Amygdala (tissue), 56 donors: ENCODE measurements at places on chromosomes 6 and 20.

- no peak for DNase-seq
These were observed 57.3 kb upstream of the LAMP5 start for GRCh38 chr20:9457136-9457535.

DNA sequence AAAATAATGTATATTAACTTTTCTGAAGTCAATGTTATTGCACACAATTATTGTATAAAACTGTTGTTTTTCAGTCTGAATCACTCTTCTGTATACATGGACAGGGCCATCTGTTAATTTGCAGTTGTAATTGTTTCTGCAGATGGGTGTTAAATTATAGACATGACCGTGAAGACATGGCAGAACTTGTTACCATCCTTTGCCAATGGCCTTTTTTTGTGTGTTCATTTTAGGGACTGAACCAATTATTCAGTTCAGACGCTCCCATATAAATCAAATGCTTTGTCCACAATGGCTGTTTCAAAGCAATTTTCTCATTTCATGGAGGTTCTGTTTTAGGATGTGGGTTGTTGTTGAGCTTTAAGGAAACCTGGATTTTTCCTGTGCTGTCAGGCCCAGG lies 533.7 kb downstream of the DOK5 start:
- no peak for DNase-seq

GRCh38 chr6:112934433-112935327 lies 587.5 kb downstream of the RFPL4B start:
- no peak for DNase-seq

DNA sequence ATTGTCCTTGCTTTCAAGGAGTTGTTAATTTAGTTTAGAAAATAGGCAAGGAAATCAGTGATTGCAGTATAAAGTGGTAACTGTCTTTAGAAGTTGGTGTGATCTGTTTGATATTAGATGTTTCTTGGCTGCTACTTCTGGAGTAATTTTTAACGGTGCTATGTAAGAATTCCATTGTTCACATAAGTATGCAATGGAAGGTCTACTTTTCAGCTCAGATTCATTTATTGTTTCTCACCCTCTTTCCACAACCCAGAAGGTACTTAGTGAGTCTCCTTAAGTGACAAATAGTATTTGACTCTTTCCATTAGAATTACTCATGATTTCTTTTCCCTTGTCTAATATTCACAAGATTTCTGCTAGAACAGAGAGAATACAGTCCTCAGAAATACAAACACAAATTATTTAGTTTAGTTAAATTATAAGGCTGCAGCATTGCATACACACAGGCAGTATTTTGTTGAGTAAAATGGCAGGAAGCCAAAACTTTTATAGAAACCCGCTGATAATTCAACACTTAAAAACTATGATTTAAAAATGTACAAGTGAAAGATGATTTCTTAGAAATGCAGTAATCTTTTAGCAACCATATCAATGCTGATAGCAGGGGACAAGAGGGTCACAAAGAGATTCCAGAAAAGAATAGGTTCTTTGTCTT lies 554.3 kb downstream of the CD109 start:
- no peak for DNase-seq

GRCh38 chr6:35128496-35128895 lies 12.6 kb downstream of the TCP11 start:
- DNase-seq = no peak

- DNase-seq = no peak
These were observed 188.7 kb downstream of the CDC5L start for GRCh38 chr6:44576132-44576631.

GRCh38 chr20:23120936-23121750 lies 35.0 kb upstream of the CD93 start:
- DNase-seq = no peak

DNA sequence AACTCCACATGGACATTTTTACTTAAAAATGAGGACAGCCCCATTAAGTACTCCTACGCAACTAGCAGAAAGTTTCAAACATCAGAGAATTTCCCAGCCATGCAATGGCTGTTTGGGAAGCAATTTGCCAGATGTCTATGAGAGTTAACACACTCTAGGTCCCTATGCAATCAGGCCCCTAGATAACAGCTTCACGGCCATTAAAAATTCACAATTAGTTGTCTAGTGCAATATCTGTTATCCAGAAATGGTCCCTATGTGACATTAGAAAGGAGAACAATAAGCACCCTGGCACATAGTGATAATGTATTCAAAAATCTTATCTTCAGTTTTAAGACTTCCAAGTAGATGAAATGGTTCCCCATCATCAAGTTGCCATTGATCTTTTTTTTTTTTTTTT lies 174.3 kb upstream of the NRSN1 start:
- no peak for DNase-seq

- DNase-seq = no peak
These were observed 11.7 kb downstream of the STX11 start for GRCh38 chr6:144161975-144162374.

GRCh38 chr6:15969236-15969778 lies 159.6 kb upstream of the MYLIP start:
- no peak for DNase-seq

DNA sequence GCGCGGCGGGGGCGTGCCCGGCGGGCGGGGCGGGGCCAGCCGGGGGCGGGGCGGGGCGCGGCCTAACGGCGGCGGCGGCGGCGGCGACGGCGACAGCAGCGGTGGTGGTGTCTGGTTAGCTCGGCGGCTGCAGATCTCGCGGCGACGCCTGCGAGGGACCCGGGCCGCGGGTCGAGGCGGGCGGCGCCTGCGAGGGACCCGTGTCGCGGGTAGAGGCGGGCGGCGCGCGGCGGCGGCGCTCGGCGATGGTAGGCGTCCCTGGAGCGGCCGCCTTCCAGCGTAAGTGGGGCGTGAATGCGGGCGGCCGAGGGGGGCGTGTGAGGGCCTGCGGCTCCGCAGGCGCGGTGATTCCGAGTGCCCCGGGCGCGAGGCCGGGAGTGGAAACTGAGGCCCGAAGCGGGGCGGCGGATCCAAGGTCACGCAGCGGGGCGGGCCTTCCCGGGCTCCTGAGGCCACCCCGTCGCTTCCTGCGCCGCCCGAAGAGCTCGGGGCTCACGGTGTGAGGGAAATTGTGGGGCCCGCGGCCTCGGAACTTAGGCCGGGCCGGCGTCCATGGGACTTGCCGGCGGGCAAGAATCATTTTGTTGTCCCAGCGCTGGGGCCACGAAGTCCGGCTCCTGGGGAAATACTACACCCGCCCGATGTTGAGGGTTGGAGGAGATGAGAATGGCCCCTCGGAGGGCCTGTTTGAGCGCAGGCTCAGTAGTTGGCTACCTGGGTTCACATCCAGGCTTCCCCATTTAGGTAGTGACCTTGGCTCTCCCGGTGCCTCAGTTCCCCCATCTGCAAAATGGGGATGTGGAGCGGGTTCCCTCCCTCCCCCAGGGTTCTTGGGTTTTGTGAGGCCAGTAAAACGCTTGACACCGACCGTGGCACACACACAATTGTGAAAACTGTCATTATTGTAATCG lies at the start of gene CBFA2T2:
CBFA2T2 (plus strand) TSS at position 74 of the 911 bp plus-strand sequence; CDS start at position 246, 172 bp downstream.
- no peak for DNase-seq

GRCh38 chr20:55684578-55684977 lies 320.7 kb downstream of the CBLN4 start:
- no peak for DNase-seq

DNA sequence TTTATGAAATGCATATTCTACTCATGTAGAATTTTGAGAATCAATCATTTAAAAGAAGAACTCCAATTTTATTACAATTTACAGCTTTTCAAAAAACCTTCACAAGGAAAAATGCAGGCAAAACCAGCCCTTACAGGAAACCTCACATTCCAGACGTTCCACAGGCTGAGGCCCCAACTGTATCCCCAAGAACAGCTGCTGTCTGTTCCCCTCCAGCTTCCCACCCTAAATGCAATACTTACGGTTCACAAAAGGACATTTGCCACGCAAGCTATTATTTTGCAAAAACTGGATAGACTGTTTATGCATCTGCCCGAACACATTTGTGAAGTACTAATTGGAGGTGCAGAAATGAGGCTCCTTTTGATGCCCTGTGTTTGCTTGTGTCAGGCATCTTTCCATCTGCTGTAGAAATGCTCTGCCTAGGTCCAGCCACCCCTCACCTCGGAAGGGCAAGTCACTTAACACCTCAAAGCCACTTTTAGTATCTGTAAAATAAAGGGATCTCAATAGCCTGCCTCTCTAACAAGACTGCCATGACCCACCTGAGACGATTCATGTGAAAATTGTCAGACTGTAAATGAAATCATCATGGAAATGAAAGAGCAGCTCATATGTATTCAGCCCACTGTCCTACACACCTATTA lies 26.5 kb downstream of the PDE10A start:
- DNase-seq = no peak

DNA sequence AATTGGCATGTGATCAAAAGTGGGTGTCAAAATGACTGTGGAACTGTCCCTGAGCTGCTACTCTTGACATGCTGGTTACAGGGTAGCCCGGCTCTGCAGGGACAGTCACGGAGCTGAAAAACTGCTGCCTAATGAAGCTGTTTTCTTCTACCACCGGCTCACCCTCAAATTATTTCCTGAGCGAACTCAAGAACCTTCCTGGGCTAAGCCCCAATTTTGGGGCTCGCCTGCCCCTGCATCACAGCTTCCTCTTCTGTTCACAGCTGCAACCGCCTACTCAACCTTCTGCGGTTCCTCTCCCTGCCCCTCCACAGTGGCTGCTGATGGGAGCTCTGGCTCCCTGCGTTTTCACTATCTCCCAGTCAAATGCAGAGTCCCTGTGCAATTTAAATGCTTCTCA lies 110.8 kb upstream of the MLN start:
- DNase-seq = no peak

- DNase-seq = no peak
These were observed 11.2 kb upstream of the APCDD1L start for GRCh38 chr20:58526411-58526810.

- DNase-seq = no peak
These were observed 58.5 kb downstream of the PRND start for GRCh38 chr20:4780245-4780644.

DNA sequence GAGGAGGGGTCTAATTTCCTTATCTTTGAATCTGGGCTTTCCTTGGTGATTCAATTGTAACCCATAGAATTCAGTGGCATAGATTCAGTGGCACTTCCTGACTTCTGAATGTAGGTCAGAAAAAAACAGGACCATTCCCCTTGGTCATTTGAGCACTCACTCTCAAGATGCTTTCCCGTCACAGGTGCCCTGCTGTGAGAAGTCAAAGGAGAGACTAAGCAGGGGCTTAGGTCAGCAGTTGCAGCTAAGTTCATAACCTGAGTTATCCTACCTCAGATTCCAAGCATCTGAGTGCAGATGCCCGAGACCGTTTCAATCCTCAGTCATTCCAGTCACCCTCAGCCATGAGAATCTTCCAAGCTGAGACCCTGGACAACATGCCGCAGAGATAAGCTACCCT lies 506.6 kb downstream of the FRK start:
- DNase-seq = no peak

GRCh38 chr6:42030585-42031506 lies 19.5 kb upstream of the TAF8 start:
- DNase-seq = no peak

GRCh38 chr6:133645966-133646740 lies 242.8 kb upstream of the TCF21 start:
- DNase-seq = no peak

- no peak for DNase-seq
These were observed 47.1 kb downstream of the STX7 start for GRCh38 chr6:132465530-132466485.

- no peak for DNase-seq
These were observed 59.9 kb downstream of the ANKEF1 start for GRCh38 chr20:10094566-10095173.

DNA sequence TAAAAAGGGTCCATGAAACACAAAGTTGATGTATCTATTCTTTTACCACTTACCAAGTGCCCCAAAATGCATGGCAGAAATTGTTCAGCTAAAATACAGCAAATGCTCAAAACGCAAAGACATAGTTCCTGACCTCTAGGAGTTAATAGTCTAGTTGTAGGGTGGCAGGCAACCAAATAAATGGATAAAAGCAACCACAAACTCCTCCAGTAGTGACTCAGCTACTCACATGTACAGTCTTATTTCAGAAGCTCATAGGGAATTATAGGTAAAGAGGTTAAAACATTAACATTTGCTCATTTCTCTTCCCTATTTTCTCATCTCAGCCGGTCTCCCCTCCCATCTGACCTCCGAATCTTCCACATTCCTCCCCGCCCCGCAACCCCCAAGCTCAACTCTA lies 143.9 kb upstream of the INSM1 start:
- DNase-seq = no peak

- DNase-seq = no peak
These were observed 110.2 kb upstream of the RREB1 start for GRCh38 chr6:6997263-6998193.

GRCh38 chr20:8670893-8671215 lies 398.0 kb upstream of the PLCB4 start:
- DNase-seq = no peak

GRCh38 chr6:169368200-169368599 lies 114.6 kb upstream of the THBS2 start:
- DNase-seq = no peak

GRCh38 chr6:30883685-30884520 lies at the start of gene DDR1:
DDR1 (plus strand) TSS chr6:30884519; CDS start chr6:30888730, 4,211 bp downstream.
- DNase-seq = peak; percentile 79

DNA sequence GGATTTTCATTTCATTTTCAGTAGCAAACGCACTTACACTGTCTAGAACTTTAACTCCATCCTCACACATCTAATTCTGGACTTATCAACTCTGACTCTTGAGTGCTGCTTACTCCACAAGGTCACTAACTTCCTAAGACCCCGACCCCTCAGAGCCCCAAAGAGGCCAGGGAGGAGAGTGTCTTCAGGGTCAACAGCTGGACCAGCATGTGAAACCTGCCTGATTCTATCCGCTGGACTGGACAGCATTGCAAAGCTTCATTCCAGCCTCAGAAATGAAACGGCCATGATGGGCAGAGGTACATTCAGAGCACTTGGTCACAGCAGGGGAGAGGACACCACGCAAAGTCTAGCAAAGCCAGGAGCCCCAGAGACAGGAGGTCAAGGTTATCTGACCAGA lies 9.1 kb downstream of the RNASET2 start:
- no peak for DNase-seq

GRCh38 chr20:38601216-38602184 lies at the start of gene ARHGAP40:
ARHGAP40 (plus strand) TSS chr20:38601809.
- DNase-seq = no peak

DNA sequence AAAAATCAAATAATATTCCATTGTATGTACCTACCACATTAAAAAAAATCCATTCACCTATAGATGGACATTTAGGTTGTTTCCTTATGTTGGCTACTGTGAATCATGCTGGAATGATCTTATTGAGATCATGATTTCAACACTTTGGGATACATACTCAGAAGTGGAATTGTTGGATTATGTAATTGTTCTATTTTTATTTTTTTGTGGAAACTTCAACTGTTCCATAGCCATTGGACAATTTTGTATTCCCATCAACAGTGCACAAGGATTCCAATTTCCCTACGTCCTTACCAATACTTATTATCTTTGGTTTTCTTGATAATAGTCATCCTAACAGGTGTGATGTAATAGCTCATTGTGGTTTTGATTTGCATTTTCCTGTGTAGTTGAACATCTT lies 834.0 kb downstream of the MAFB start:
- no peak for DNase-seq

DNA sequence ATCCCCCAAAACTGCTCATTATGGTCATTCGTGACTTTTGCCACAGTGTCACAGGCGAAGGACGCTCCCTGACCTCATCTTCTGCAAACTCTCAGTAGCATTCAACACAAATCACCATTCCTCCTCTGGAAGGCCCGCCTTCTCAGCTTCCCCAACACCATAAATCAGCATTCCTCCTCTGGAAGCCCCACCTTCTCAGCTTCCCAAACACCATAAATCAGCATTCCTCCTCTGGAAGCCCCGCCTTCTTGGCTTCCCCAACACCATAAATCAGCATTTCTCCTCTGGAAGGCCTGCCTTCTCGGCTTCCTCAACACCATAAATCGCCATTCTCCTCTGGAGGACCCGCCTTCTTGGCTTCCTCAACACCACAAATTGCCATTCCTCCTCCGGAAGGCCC lies 288.0 kb upstream of the AGPAT4 start:
- no peak for DNase-seq
